Stimulated activated memory B cell treated with anti-CD40 and anti-IgM and Interleukin-4, amounts not matched to agents 10 μg/mL and 1 μg/mL and 100 μg/mL, for 72 hours (primary cell): ENCODE measurements at places on chromosomes 11 and 22.

GRCh38 chr11:35308157-35308556, 111.2 kb downstream of the SLC1A2 start:
- H3K36me3 ChIP-seq: no peaks in the 10 kb centered on the region
- no peak overlapping the region for H3K4me3 ChIP-seq
- H3K27me3 ChIP-seq: no peaks in the 10 kb centered on the region
- peaks cover 41% of the 10 kb centered on the region for H3K4me1 ChIP-seq
- no peak for ATAC-seq

- peak overlapping the region; percentile 35 for H3K27ac ChIP-seq
- no peaks in the 10 kb centered on the region for H3K27me3 ChIP-seq
- peak; percentile 0 for ATAC-seq
- H3K4me1 ChIP-seq: peaks cover 57% of the 10 kb centered on the region
- H3K36me3 ChIP-seq: peaks cover 17% of the 10 kb centered on the region
- peak overlapping the region; percentile 77 for H3K4me3 ChIP-seq
These were observed 468 bp downstream of the ZDHHC8 start for GRCh38 chr22:20131859-20132685.

- H3K4me3 ChIP-seq: no peak overlapping the region
- H3K27ac ChIP-seq: no peak overlapping the region
- ATAC-seq: no peak
- H3K4me1 ChIP-seq: peaks cover 16% of the 10 kb centered on the region
- no peaks in the 10 kb centered on the region for H3K36me3 ChIP-seq
- peaks cover 89% of the 10 kb centered on the region for H3K27me3 ChIP-seq
These were observed 710 bp upstream of the THY1 start for GRCh38 chr11:119423509-119424254.

GRCh38 chr11:5246772-5247471, 2.7 kb downstream of the HBG1 start:
- H3K27me3 ChIP-seq: peaks cover 16% of the 10 kb centered on the region
- ATAC-seq: no peak
- no peak overlapping the region for H3K4me3 ChIP-seq
- no peaks in the 10 kb centered on the region for H3K36me3 ChIP-seq
- H3K27ac ChIP-seq: no peak overlapping the region

DNA sequence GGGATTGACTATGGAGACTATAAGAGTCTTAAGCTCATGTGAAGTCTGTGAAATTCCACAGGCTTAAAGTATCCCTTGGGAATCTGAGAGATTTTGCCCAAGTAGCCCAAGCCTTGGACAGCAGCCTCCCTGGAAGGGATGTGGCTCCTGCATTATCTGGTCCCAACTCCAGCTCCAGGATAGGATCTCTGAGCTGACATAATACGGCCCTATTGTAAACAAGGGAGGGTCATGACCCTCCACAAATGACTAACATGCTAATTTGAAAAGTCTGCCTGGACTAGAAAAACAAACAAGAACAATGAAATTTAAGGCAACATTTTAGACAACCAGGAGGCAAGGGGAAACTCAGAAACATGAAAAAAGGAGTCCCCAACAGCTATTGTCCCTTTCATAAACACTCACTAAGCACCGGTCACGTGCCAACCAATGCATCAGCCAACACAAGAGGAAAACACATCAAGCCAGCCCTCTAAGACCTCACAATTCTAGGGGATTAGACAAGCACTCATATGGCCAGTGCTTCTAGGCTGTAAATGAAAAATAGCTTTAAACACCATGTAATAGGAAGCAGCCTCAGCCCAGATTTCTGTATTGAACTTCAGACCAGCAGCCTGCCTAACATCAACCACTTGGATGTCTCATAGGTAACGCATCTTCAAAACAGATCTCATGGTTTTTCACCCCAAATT, 101.2 kb upstream of the TIMP3 start:
- H3K36me3 ChIP-seq: no peaks in the 10 kb centered on the region
- H3K4me3 ChIP-seq: no peak overlapping the region
- peaks cover 26% of the 10 kb centered on the region for H3K27me3 ChIP-seq
- H3K27ac ChIP-seq: no peak overlapping the region
- no peaks in the 10 kb centered on the region for H3K4me1 ChIP-seq
- no peak for ATAC-seq

DNA sequence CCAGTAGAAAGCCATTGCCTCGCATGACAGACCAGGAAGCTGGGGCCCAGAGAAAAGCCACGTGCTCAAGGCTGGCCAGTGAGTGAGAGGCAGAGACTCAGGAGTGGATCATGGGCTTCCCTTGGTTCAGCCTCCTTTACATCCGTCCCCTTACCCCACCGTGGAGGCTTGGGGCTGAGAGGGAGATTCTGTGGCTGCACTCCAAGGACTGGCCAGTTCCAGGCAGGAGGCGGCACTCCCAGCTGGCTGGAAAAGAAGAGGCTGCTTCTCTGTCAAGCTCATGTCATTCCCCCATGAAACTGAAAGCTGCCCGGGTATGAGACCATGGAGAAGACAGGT, 6.6 kb upstream of the ASCL2 start:
- no peak overlapping the region for H3K27ac ChIP-seq
- no peak for ATAC-seq
- peaks cover 5% of the 10 kb centered on the region for H3K36me3 ChIP-seq
- H3K4me1 ChIP-seq: no peaks in the 10 kb centered on the region
- peaks cover 62% of the 10 kb centered on the region for H3K27me3 ChIP-seq

DNA sequence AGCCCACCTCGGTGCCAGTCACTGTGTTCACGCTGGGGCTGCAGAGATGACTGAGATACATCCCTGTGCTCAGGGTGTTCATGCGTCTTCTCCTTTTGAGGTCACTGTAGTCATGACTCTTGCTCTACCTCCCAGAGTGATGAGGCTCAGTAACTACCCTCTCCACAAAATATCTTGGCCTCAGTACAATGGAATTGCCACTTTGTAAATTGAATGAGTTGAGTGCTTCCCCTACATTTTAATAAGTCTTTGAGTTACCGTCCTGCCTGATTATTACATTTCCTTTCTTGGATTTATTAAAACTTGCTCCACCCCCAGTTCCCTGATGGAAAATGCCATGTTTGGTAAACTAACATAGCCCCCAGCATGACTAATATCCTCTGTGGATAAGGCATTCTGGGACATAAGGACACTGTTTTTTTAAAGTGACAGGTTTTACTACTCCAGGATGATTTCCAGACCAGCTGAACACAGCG, 15.9 kb downstream of the PRSS23 start:
- no peak overlapping the region for H3K4me3 ChIP-seq
- no peaks in the 10 kb centered on the region for H3K4me1 ChIP-seq
- no peaks in the 10 kb centered on the region for H3K36me3 ChIP-seq
- H3K27me3 ChIP-seq: peaks cover 15% of the 10 kb centered on the region
- no peak for ATAC-seq

- no peaks in the 10 kb centered on the region for H3K36me3 ChIP-seq
- peaks cover 11% of the 10 kb centered on the region for H3K27me3 ChIP-seq
- H3K4me3 ChIP-seq: no peak overlapping the region
- ATAC-seq: no peak
These were observed 186.9 kb downstream of the EFCAB6 start for GRCh38 chr22:43625242-43625641.

- no peak overlapping the region for H3K27ac ChIP-seq
- H3K27me3 ChIP-seq: peaks cover 74% of the 10 kb centered on the region
- no peak for ATAC-seq
- H3K4me1 ChIP-seq: no peaks in the 10 kb centered on the region
- H3K4me3 ChIP-seq: no peak overlapping the region
- no peaks in the 10 kb centered on the region for H3K36me3 ChIP-seq
These were observed 84.0 kb upstream of the FGF3 start for GRCh38 chr11:69903211-69903610.

DNA sequence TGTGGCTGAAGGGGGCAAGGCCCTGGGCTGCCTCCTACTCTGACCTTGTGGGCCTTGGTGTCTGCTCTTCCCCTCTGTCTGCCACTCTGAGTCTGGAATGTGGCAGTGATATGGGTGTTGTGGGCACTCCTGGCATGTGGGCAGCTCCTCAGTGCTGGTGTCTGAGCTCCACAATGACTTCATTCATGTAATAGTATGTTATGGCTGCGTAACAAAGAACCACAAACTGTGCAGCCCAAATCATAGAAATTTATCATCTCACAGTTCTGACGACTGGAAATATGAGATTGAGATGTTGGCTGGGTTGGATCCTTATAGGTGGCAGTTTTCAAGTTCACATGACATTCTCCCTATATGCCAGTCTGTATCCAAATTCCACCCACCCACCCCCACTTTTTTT, 59.1 kb downstream of the BCR start:
- no peak overlapping the region for H3K4me3 ChIP-seq
- ATAC-seq: no peak
- H3K27me3 ChIP-seq: peaks cover 3% of the 10 kb centered on the region
- H3K27ac ChIP-seq: no peak overlapping the region

- H3K4me3 ChIP-seq: peak overlapping the region; percentile 42
- H3K27ac ChIP-seq: peak overlapping the region; percentile 38
- ATAC-seq: no peak
- H3K27me3 ChIP-seq: no peaks in the 10 kb centered on the region
- no peaks in the 10 kb centered on the region for H3K36me3 ChIP-seq
These were observed 14.2 kb downstream of the STARD10 start for GRCh38 chr11:72779495-72780128.

DNA sequence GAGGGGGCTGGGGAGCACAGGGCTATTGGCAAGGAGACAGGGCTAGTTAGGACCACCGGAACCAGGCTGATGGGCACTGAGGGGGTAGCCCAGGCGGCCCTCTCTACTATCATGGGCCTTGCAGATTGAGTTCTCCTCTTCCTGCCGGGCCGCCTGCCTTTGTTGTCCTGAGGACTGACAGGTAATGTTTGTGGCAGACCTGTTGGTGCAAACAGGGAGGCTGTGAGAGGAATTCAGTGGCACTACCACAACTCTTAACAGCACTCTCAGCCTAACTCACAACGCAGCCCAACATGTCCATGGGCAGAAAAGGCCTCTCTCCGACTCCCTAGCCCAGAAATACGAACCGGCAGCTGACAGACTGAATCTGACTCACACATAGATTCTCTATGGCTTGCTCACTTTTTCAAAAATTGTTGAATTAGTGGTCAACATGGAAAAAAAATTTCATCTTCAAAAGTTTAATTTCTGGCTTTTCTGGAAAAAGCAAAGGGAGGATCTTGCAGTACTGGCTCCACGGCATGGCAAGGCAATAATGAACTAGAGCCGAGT, 11.4 kb downstream of the KCNJ5 start:
- H3K27me3 ChIP-seq: peaks cover 86% of the 10 kb centered on the region
- ATAC-seq: no peak
- H3K36me3 ChIP-seq: no peaks in the 10 kb centered on the region
- no peak overlapping the region for H3K4me3 ChIP-seq

DNA sequence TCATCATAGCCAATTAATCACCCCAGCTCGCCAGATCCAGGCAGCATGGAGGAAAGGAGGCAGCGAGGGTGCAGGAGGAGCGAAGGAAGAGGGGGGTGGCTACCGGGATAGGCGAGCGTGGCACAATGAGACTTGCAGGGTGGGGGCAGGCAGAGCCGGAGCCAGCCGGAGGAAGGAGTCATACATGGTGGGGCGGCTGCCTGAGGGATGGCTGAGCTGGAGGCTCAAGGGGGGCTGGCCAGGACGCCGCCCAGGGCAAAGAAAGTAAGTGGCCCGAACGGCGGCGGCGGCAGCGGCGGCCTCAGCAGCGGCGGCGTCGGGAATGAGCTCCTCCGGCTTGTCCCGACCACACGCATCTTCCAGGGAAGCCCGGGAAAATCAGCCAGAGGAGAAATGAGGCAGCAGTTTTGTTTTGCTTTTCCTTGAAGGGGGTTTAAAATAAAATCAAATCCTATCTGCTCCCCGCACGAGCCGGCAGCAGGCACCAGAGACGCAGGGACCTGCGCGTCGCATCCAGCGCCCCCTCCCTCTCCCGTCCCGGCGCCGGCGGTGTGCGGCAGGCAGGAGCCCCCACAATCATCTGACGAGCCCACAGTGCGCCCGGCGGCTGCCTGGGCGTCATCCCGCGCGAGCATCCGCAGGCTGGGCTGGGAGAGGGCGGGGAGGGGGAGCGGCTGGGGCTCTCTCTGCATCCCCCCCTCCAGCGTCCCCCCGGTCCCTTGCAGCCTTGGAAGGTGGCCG, 263.6 kb downstream of the CTTN start:
- H3K4me1 ChIP-seq: no peaks in the 10 kb centered on the region
- peaks cover 62% of the 10 kb centered on the region for H3K27me3 ChIP-seq
- no peak for ATAC-seq

DNA sequence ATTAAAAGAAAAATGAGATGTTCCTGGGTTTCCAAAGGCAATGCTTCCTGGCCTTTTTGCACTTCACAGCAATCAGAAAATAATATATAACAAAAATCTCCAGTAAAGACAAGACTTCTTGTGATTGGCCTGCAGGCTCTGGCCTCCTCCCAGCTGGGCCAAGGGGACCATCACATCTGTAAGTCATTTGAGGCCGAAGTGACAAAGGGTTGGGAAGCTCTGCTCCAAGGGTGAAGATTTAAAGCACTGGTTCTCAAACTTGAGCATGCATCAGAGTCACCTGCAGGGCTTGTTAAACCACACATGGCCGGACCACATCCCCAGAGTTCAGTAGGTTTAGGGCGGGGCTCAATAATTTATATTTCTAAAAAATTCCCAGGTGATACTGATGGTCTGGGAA, 32.1 kb downstream of the ARFGAP2 start:
- no peaks in the 10 kb centered on the region for H3K4me1 ChIP-seq
- no peaks in the 10 kb centered on the region for H3K27me3 ChIP-seq
- H3K27ac ChIP-seq: no peak overlapping the region
- H3K4me3 ChIP-seq: no peak overlapping the region
- peaks cover 11% of the 10 kb centered on the region for H3K36me3 ChIP-seq

- no peaks in the 10 kb centered on the region for H3K36me3 ChIP-seq
These were observed 39.2 kb upstream of the AMPD3 start for GRCh38 chr11:10415817-10416392.

DNA sequence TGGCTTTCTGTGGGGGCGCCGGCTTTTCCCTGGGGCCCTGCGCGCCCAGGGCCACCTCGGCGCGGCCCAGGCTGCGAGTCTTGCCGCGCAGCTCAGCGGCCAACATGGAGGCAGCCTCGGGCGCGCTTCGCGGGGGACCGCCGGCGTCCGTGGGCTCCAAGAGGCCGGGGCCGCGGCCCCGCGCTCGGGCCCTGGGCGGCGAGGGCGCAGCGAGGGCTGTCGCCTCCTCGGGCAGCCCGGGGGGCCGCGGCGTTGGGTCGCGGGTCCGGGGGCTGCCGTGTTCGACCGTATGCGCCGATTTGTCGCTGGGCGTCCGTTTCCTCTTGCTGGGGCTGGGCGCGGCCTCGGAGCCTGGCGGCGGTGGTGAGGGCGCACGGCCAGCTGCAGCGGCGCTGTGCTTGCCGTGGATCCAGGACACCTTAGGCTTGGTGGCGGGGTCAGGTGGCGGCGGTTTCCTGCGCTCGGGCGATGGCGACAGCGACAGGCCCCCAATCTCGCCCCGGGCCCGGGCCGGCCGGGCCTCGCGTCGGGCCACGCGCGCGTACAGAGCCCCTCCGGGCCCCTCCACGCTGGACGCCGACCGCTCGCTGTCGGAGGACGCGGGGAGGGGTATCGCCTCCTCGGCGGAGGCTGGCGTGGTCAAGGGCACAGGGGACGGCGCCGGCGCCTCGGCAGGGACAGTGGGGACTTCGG, 11.9 kb downstream of the SCARF2 start:
- H3K27ac ChIP-seq: no peak overlapping the region
- no peak for ATAC-seq
- H3K4me3 ChIP-seq: no peak overlapping the region
- H3K36me3 ChIP-seq: no peaks in the 10 kb centered on the region
- H3K4me1 ChIP-seq: peaks cover 13% of the 10 kb centered on the region
- peaks cover 56% of the 10 kb centered on the region for H3K27me3 ChIP-seq

- no peak overlapping the region for H3K27ac ChIP-seq
- ATAC-seq: no peak
- H3K4me3 ChIP-seq: no peak overlapping the region
- H3K4me1 ChIP-seq: no peaks in the 10 kb centered on the region
- no peaks in the 10 kb centered on the region for H3K36me3 ChIP-seq
These were observed 20.8 kb upstream of the PICALM start for GRCh38 chr11:86089659-86090058.
